G401 (cell line): ENCODE measurements at places on chromosomes 7 and 10. TPM values are rescaled to one million over a fixed set of nuclear protein-coding genes. Genes with fewer than 3 reads are reported as not detected.

GRM3 gene
- total RNA-seq = not detected in 2 replicates

NOS3 gene
- total RNA-seq = 34.5 and 41.6 TPM in 2 replicates

DNA sequence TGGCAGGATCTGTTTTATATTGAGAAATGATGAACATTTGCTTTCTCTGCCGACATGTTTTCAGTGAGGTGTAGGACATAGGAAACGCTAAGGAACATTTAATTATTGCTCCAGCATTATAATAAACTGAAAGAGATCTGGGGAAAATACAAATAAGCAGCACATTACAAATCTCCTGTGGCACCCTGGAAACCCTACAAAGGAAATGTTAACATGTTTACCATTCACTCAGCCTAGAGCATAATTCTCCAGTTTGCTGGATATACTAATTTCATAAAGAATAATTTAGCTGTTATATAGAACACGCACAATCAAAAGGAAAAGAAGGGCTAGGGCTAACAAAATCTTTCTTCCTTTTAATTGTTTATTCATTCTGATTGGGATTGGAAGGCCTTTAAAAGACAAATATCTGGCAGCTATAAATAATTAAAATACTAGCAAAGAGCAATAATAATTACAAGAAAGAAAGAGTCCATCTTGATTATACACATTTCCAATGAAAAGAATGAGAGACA, 299.4 kb downstream of the CRPPA start:
- DNase-seq = no peak

DNA sequence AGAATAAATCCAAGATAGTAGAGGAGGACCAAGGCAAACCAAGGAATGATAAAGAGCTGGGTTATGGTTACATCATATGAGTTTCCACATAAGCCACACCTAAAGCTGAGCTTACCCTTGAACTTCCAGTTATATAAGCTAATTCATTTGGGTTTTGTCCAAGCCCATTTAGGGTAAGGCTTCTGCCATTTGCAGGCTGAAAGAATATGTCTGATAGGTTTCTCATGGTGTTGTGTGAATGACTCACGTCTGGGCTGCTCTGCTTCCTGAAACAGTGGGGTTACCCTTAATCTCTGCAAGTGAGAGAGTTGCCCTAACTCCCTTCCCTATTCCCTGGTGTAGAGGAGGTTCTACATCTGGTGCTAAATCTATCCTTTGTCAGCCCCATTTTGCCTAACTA, 60.8 kb downstream of the PTTG1IP2 start:
- DNase-seq = no peak

GRCh38 chr7:20826243-20826642, 39.6 kb upstream of the SP8 start:
- DNase-seq = no peak
